CD8-positive, alpha-beta memory T cell (primary cell): ENCODE measurements at places on chromosomes 6 and 20. TPM values are rescaled to one million over a fixed set of nuclear protein-coding genes. Genes with fewer than 3 reads are reported as not detected.

DNA sequence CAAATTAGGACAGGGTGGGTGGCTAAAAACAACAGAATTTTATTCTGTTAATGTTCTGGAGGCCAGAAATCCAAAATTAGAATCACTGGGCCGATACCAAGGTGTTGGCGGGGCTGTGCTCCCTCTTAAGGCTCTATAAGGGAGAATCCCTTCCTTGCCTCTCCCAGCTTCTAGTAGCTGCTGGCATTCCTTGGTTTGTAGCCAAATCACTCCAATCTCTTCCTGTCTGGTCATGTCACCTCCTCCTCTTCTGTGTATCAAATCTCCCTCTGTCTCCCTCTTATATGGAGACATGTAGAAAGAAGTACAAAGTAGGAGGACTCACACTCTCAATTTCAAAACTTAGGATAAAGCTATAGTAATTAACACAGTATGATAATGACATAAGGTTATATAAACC, 102.9 kb upstream of the SIRPA start:
- no peak overlapping the region for H3K4me3 ChIP-seq
- H3K4me1 ChIP-seq = no peaks in the 10 kb centered on the region
- H3K36me3 ChIP-seq = no peaks in the 10 kb centered on the region
- no peaks in the 10 kb centered on the region for H3K27me3 ChIP-seq
- no peak for DNase-seq

GRCh38 chr6:126947070-126947469, 171.4 kb upstream of the RSPO3 start:
- no peaks in the 10 kb centered on the region for H3K4me1 ChIP-seq
- no peak overlapping the region for H3K4me3 ChIP-seq
- no peaks in the 10 kb centered on the region for H3K27me3 ChIP-seq
- H3K36me3 ChIP-seq = no peaks in the 10 kb centered on the region
- no peak overlapping the region for H3K27ac ChIP-seq

DNA sequence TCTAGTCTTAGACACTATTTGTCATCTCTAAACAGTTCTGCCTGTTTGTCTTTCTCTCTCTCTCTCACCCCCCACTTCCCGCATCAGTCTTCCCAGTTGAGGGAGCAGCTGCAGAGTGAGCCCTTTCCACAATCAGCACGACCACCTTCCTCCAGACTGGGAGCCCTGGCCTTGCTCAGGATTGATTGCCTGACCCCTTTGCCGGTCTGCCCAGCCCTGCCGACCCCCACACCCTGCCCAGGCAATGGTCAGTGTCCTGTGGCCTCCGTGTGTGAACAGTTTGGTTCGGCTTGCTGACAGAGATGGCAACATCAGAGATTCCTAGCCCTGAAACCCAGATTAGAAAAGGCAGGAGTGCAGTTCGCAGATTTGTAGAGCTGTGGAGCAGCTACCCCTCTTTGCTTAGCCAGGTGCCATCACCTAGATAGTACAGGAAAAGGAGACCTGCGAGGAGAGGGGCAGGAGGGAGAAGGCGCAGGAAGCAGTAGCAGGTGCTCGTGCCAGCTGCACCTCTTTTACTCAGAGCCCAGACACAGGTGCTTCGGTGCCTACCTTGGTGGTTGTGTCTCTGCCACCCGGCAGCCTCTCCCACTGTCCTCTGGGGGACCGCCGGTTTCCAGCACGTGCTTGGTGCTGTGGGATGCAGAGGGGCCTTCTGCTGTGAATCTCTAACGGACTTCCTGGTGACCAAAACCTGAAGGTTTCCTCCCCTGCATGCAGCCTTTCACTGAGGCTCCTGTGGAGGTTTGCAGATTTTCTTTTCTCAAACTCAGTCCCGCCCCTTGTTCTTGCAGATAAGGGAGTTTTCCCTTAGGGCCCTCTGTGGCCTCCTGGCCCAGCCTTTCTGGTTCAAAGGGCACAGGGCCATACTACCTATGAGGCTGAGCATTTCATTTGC, 92.4 kb downstream of the SCML4 start:
- H3K36me3 ChIP-seq = no peaks in the 10 kb centered on the region
- DNase-seq = no peak
- no peaks in the 10 kb centered on the region for H3K27me3 ChIP-seq
- peak overlapping the region; percentile 87 for H3K4me3 ChIP-seq

DNA sequence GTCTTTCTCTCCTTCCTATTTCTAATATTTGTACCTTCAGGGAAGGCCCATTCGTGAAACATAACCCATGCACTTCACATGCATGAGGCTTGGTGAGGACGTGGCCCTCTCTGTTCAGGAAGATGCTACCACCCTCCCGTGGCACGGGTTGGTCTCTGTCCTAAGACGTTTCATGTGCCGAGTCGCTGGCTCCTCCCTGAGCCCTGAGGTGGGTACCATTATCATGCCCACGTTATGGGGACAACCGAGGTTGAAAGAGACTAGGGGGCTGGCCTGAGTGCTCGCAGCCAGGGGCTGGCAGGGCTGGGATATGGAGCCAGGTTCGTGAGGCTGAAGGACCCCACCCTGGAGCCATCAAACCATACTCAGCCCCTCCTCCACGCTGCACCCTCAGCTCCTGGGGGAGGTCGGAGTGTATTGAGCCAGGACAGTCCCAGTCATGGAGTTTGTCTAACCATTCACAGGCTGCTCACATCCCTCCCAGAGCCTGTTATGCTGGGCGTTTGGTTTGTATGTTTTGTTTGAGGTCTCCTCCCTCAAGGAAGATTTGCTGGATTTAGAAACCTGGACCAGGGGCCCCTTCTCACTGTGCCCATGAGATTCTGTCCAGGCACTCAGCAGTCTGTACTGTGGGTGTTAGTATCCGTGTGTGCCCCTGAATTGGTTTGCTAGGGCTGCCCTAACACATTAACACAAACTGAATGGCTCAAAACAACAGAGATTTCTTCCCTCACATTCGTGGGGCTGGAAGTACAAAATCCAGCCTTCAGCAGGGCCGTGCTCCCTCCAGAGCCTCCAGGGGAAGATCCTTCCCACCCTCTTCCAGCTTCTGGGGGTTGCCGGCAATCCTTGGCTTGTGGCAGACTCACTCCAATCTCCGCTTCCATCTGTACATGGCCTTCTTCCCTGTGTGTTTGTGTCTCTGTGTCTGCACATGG, 88.3 kb downstream of the ANKRD60 start:
- no peak for DNase-seq
- H3K4me3 ChIP-seq = no peak overlapping the region
- no peak overlapping the region for H3K27ac ChIP-seq
- H3K4me1 ChIP-seq = no peaks in the 10 kb centered on the region
- H3K27me3 ChIP-seq = no peaks in the 10 kb centered on the region

- DNase-seq = no peak
- no peak overlapping the region for H3K27ac ChIP-seq
- no peak overlapping the region for H3K4me3 ChIP-seq
- H3K4me1 ChIP-seq = peaks cover 18% of the 10 kb centered on the region
- H3K36me3 ChIP-seq = no peaks in the 10 kb centered on the region
Measured at GRCh38 chr6:104788400-104788799, 71.3 kb downstream of the HACE1 start.

- no peak overlapping the region for H3K27ac ChIP-seq
- H3K36me3 ChIP-seq = no peaks in the 10 kb centered on the region
- H3K27me3 ChIP-seq = no peaks in the 10 kb centered on the region
- H3K4me1 ChIP-seq = no peaks in the 10 kb centered on the region
- DNase-seq = no peak
Measured at GRCh38 chr6:40844246-40844645, 194.8 kb downstream of the UNC5CL start.

- no peak overlapping the region for H3K27ac ChIP-seq
- no peak overlapping the region for H3K4me3 ChIP-seq
- H3K36me3 ChIP-seq = no peaks in the 10 kb centered on the region
Measured at GRCh38 chr6:10368861-10369260, 46.0 kb downstream of the TFAP2A start.

DNA sequence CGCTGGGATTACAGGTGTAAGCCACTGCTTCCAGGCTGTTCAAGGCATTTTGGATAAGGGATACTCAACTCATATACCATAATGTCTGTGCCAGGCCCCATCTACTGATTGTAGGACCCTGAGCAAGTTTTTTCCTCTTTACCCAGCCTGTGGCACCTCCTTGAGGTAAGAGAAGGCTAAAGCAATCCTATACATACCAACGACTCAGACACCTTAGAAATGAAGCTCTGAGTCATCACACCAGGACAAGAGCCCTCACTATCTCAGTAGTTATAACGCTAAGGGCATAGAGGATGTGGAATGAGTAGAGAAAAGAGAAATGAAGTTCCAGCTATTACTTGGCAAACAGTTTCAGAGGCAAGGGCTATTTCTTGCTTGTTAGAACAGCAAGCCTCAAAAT, 16.9 kb downstream of the NDRG3 start:
- H3K4me1 ChIP-seq = peaks cover 7% of the 10 kb centered on the region
- no peaks in the 10 kb centered on the region for H3K36me3 ChIP-seq
- H3K4me3 ChIP-seq = no peak overlapping the region
- H3K27ac ChIP-seq = no peak overlapping the region
- DNase-seq = no peak

GRCh38 chr6:5751525-5752390, 255.0 kb downstream of the NRN1 start:
- no peak overlapping the region for H3K4me3 ChIP-seq
- H3K36me3 ChIP-seq = no peaks in the 10 kb centered on the region
- no peak for DNase-seq
- H3K27ac ChIP-seq = no peak overlapping the region
- H3K27me3 ChIP-seq = no peaks in the 10 kb centered on the region

DNA sequence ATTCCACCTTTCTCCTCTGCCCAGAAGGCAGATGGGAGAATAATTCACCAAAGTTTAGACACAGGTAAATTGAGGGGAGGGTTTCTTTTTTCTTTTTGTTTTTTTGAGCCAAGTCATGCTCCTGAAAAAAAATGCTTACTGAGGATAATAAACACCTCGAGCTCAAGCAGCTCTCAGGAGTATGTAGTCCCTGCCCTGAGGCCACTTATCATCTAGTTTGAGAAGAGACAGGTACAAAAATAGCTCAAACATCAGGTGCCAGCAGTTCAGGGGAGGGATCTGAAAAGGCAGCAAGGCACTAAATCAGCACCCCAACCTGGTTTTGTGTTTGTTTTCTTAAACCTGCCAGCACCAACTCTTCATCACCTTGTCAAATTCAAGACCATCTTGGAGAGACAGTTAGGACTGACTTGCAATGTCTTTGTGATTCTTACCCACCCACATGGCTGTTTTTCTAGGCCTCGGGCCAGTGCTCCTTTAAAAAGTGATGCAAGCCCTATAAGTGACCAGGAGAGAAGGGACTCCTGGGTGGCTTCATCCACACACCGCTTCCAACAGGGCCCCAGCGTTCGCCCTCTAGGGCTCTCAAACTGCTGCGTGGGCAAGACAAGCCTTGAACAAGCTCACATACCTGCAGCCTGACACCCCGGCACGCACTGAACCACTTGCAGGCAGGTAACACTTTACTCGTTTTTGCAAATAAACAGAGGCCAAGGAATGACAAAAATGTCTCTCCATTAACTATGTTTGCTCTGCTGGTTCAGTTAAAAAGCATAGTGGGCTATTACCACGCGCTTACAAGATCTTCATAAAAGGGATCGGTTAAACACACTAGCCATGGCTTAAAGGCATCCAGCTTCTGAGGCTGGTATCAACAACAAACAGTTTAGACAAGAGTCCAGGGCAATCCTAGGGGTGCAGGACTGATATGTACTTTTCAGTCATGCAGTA, 13.9 kb downstream of the JAG1 start:
- H3K27me3 ChIP-seq = no peaks in the 10 kb centered on the region
- no peaks in the 10 kb centered on the region for H3K4me1 ChIP-seq
- no peak overlapping the region for H3K27ac ChIP-seq
- H3K4me3 ChIP-seq = no peak overlapping the region

DNA sequence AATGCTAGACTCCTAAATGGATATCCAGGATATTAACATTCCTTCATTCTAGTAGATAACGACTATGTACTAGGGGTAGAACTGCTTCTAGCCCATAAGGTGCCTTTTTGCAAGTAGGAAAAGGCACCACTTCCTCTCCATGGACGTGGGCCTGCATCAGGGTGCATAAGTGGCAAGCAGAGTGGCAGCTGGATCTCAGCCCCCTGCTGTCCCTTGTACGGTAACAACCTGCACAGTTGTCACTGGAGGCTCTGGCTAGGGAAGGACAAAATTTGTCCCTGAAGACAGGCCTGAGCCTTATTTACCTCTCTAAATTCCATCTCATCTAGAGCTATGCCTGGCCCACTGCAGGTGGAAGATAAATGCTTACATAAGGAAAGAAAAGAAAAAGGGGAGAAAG, 42.5 kb upstream of the SAYSD1 start:
- H3K36me3 ChIP-seq = no peaks in the 10 kb centered on the region
- no peak for DNase-seq
- H3K4me3 ChIP-seq = no peak overlapping the region
- peaks cover 2% of the 10 kb centered on the region for H3K27me3 ChIP-seq
- no peak overlapping the region for H3K27ac ChIP-seq
- no peaks in the 10 kb centered on the region for H3K4me1 ChIP-seq

DNA sequence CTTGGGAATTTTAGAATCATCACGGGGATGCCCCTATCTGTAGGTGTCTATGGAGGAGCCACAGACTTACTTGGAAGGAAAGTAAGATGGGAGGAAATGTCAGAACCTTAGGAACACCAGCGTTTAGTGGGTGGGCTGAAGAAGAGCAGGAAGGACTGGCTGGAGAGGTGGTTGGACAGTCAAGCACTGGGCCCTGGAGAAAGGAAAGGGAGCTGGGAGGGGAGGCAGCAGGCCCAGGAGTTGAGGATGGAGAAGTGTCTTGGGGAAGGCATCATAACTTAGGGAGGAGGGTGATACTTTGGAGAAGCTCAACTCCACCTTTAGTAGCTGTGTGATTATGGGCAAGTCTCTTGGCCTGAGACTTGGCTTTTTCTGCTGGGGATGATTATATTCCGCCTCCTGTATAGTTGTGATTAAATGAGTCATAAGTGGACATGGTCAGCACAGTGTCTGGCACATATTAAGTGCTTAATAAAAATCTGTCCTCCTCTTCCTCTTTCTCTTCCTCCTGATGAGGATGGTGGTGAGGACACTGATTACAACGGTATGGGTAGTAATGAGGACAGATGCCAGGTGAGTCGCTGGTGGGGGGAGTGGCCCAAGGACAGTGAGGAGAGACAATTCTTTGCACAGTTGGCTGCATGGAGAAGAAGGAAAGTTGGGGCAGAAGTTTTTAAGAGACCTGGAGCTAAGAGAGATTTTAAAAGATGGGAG, 125.7 kb downstream of the TOX2 start:
- no peaks in the 10 kb centered on the region for H3K27me3 ChIP-seq
- H3K36me3 ChIP-seq = no peaks in the 10 kb centered on the region
- no peaks in the 10 kb centered on the region for H3K4me1 ChIP-seq

MUC21 gene
- total RNA-seq = not detected

SMPDL3A gene
- total RNA-seq = 0.16 TPM

OR2J3 gene
- total RNA-seq = not detected

SLC16A10 gene
- total RNA-seq = 3.3 TPM

APCDD1L gene
- total RNA-seq = not detected

GRM1 gene
- not detected for total RNA-seq

EDN3 gene
- total RNA-seq = not detected
